ENCODE measurements at places on chromosomes 16 and 17. TPM values are rescaled to one million over a fixed set of nuclear protein-coding genes. Genes with fewer than 3 reads are reported as not detected.

Gene SCIMP
- polyA plus RNA-seq: not detected

Gene FOXN1
- polyA plus RNA-seq: 0.01 TPM

Gene FOXL1
- not detected for polyA plus RNA-seq

Gene ACSM2A
- polyA plus RNA-seq: 20.8 TPM

Gene NR1D1
- 3.6 TPM for polyA plus RNA-seq

Gene SAP30BP
- polyA plus RNA-seq: 67.7 TPM

Gene USH1G
- not detected for polyA plus RNA-seq

Gene RFWD3
- polyA plus RNA-seq: 23.4 TPM

DNA sequence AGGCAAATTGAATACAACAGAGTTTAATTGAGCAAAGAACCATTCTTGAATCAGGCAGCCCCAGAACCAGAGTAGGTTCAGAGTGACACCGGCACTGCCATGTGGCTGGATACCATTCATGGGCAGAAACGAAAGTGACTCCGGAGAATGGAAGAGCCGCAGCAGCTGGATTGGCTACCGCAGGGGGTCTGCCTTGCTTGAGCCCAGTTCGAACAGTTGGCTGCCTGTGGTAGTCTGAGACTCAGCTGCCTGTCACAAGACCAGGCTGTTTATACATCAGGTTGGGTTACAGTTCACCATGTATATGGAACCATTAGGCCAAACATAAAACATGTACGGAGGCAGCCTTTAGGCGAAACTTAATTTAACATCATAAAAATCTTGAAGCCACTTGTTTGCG, 205.2 kb upstream of the CHMP6 start:
- H3K4me1 ChIP-seq: peaks cover 24% of the 10 kb centered on the region
- no peaks in the 10 kb centered on the region for H3K27me3 ChIP-seq
- no peak overlapping the region for H3K4me3 ChIP-seq
- no peak for DNase-seq
- H3K27ac ChIP-seq: no peak overlapping the region

DNA sequence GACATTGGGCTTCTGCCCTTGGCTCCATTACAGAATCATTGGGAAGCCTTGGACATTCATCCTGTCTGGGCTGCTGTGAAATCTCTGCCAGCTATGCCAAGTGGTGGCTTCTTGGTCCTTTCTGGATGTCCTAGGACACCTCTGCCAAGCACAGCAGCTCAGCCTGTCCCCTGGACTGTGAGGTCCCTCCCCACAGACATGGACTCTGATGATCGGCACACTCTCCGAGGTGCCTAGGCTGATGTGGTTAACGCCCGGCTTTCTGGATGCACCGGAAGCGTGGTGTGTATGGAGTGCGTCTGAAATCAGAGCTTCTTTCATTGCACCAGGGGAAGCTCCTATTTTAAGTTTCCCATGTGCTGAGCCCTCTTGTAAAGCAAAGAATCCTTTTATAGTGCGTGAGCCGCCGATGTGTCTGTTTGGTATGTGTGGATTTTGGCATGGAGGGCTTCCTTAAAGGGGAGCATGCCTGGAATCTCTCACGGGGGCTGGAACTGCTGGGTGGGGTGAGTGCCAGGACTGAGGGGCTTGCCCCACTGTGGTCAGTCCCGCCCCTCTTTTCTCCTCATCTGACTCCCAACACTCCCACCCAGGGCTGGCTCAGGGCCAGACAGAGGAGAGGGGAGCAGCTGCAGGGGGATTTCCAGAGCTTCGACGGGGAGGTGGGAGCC, 7.0 kb upstream of the ARHGAP23 start:
- no peaks in the 10 kb centered on the region for H3K36me3 ChIP-seq
- no peak overlapping the region for H3K4me3 ChIP-seq
- no peak for DNase-seq
- peaks cover 19% of the 10 kb centered on the region for H3K4me1 ChIP-seq
- peaks cover 24% of the 10 kb centered on the region for H3K27me3 ChIP-seq

GRCh38 chr17:29807520-29808361, 122.3 kb downstream of the SSH2 start:
- H3K36me3 ChIP-seq: no peaks in the 10 kb centered on the region
- H3K27me3 ChIP-seq: no peaks in the 10 kb centered on the region
- no peak overlapping the region for H3K4me3 ChIP-seq
- H3K4me1 ChIP-seq: no peaks in the 10 kb centered on the region

- no peaks in the 10 kb centered on the region for H3K4me1 ChIP-seq
- DNase-seq: no peak
- H3K27ac ChIP-seq: no peak overlapping the region
- H3K4me3 ChIP-seq: no peak overlapping the region
These were observed 501.4 kb upstream of the WSB1 start for GRCh38 chr17:26792486-26792885.

- no peak for DNase-seq
- H3K4me3 ChIP-seq: no peak overlapping the region
- H3K4me1 ChIP-seq: no peaks in the 10 kb centered on the region
These were observed 834.0 kb downstream of the CDH11 start for GRCh38 chr16:64287655-64288528.

DNA sequence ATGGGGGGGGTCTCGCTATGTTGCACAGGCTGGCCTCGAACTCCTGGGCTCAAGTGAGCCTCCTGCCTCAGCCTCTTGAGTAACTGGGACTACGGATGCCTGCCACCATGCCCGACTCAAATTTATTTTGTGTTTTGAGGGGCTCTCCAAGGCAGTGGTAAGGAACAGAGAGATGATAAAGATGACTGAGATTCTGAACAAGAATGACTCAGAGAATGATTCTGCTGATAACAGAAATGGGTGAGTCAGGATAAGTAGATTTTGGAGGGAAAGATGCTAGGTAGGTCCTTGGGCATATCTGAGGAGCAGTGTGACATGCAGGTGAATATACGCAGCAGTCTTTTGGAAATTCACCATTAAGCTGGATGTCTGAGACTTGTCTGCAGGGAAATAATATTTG, 2.6 kb downstream of the TMEM220 start:
- H3K36me3 ChIP-seq: no peaks in the 10 kb centered on the region
- no peak overlapping the region for H3K4me3 ChIP-seq
- no peak for DNase-seq
- H3K27me3 ChIP-seq: peaks cover 4% of the 10 kb centered on the region
- H3K27ac ChIP-seq: no peak overlapping the region
- H3K4me1 ChIP-seq: peaks cover 25% of the 10 kb centered on the region

DNA sequence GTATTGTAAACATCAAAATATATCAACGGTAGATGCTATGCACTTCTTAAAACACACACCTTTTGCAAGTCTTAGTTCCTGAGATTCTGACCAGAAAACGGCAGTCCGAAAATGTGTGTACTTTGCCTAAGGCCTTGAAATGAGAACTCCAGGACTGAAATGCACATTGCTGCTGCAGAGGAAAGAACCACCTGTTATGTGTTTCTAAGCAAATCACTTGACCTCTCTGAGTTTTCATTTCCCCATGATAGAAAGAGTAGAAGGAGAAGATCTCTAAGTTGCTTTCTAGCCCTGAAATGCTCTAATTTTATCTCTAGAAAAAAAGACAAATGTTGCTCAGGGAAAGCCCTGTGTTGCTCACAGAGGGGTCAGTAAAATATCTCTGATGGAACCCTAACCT, 9.9 kb downstream of the CCDC182 start:
- H3K36me3 ChIP-seq: no peaks in the 10 kb centered on the region
- H3K4me3 ChIP-seq: no peak overlapping the region
- peaks cover 32% of the 10 kb centered on the region for H3K27me3 ChIP-seq

DNA sequence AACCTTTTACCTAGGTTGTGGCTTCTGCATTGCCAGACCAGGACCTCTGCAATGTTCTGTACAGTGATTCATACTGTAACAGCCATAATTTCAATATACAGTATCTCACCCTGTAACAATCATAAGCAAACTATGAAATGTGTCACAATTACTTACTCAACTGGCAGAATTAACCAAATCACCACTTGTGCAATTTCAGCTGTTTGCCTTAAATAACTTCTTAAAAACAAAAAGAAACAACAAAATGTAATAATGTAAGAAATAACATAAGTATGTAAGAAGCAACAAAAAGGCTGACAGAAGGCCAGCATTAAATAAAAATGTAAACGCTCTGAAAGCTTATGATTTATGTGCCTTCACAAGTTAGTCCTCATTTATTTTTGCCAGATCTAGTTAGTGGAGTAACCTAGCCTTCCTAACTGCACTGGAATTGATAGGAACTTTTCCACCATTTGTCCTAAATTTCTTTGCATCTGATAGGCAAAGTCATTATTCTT, 96.9 kb downstream of the SKAP1 start:
- H3K27ac ChIP-seq: no peak overlapping the region
- no peaks in the 10 kb centered on the region for H3K4me1 ChIP-seq
- no peaks in the 10 kb centered on the region for H3K36me3 ChIP-seq
- H3K4me3 ChIP-seq: no peak overlapping the region
- H3K27me3 ChIP-seq: peaks cover 8% of the 10 kb centered on the region

DNA sequence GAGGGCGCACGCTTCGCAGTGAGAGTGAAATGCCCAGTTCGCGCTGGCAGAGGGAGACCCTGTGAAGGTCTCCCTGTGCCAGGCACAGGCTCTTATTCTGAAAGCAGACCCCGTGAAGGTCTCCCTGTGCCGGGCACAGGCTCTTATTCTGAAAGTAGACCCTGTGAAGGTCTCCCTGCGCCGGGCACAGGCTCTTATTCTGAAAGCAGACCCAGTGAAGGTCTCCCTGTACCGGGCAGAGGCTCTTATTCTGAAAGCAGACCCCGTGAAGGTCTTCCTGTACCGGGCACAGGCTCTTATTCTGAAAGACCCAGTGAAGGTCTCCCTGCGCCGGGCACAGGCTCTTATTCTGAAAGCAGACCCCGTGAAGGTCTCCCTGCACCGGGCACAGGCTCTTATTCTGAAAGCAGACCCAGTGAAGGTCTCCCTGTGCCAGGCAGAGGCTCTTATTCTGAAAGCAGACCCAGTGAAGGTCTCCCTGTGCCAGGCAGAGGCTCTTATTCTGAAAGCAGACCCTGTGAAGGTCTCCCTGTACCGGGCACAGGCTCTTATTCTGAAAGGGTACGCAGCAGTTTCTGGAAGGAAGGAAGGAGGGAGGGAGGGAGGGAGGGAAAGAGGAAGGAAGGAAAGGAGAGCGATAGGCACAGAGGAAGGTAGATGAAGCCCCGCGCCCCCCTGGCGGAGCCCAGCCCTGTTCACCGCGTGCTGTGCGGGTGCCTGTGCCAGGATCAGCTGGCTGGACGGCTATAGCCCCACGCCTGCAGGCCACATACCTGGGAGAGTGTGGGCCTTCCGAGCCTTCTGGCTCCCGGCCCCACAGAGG, 55.3 kb downstream of the WDR45B start:
- H3K36me3 ChIP-seq: peaks cover 46% of the 10 kb centered on the region
- H3K4me1 ChIP-seq: peaks cover 27% of the 10 kb centered on the region
- DNase-seq: peak; percentile 87
- peak overlapping the region; percentile 72 for H3K27ac ChIP-seq
- no peaks in the 10 kb centered on the region for H3K27me3 ChIP-seq
- H3K4me3 ChIP-seq: peak overlapping the region; percentile 70

GRCh38 chr17:61411261-61412142, 11.9 kb downstream of the TBX2 start:
- H3K4me3 ChIP-seq: peak overlapping the region; percentile 86
- H3K27me3 ChIP-seq: no peaks in the 10 kb centered on the region
- H3K27ac ChIP-seq: no peak overlapping the region
- no peak for DNase-seq

GRCh38 chr17:35095741-35096140, 23.9 kb downstream of the RAD51D start:
- peaks cover 3% of the 10 kb centered on the region for H3K4me1 ChIP-seq
- H3K4me3 ChIP-seq: no peak overlapping the region

GRCh38 chr16:87860553-87861299, 8.6 kb downstream of the SLC7A5 start:
- peak; percentile 84 for DNase-seq
- peaks cover 97% of the 10 kb centered on the region for H3K4me1 ChIP-seq
- peak overlapping the region; percentile 49 for H3K4me3 ChIP-seq
- peak overlapping the region; percentile 98 for H3K27ac ChIP-seq

DNA sequence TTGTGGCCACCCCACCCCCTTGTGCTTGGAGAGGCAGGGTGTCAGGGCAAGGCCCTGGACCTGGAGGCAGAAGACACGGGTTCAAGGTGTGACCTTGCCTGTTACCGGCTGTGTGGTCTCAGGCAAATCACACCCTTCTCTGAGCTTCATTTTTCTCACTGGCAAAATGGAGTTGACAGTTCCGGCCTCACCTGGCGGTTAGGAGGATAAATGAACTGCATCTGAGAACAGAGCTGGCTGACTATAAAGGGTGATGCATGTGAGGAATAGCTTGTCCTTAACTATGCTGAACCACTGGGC, 4.2 kb upstream of the MEOX1 start:
- peaks cover 2% of the 10 kb centered on the region for H3K27me3 ChIP-seq
- H3K27ac ChIP-seq: peak overlapping the region; percentile 59
- DNase-seq: peak; percentile 43
- H3K4me1 ChIP-seq: peaks cover 71% of the 10 kb centered on the region

- no peak overlapping the region for H3K27ac ChIP-seq
- H3K27me3 ChIP-seq: no peaks in the 10 kb centered on the region
- no peaks in the 10 kb centered on the region for H3K36me3 ChIP-seq
- no peak for DNase-seq
These were observed 30.2 kb upstream of the ULK2 start for GRCh38 chr17:19897903-19898302.

- H3K36me3 ChIP-seq: no peaks in the 10 kb centered on the region
- DNase-seq: no peak
- no peaks in the 10 kb centered on the region for H3K4me1 ChIP-seq
- H3K4me3 ChIP-seq: no peak overlapping the region
- H3K27me3 ChIP-seq: no peaks in the 10 kb centered on the region
- H3K27ac ChIP-seq: no peak overlapping the region
These were observed 711.8 kb downstream of the WWOX start for GRCh38 chr16:78811247-78811646.

- H3K27me3 ChIP-seq: no peaks in the 10 kb centered on the region
- H3K4me1 ChIP-seq: peaks cover 59% of the 10 kb centered on the region
- no peak for DNase-seq
- H3K36me3 ChIP-seq: no peaks in the 10 kb centered on the region
These were observed 61.2 kb upstream of the CRYM start for GRCh38 chr16:21339269-21339641.

DNA sequence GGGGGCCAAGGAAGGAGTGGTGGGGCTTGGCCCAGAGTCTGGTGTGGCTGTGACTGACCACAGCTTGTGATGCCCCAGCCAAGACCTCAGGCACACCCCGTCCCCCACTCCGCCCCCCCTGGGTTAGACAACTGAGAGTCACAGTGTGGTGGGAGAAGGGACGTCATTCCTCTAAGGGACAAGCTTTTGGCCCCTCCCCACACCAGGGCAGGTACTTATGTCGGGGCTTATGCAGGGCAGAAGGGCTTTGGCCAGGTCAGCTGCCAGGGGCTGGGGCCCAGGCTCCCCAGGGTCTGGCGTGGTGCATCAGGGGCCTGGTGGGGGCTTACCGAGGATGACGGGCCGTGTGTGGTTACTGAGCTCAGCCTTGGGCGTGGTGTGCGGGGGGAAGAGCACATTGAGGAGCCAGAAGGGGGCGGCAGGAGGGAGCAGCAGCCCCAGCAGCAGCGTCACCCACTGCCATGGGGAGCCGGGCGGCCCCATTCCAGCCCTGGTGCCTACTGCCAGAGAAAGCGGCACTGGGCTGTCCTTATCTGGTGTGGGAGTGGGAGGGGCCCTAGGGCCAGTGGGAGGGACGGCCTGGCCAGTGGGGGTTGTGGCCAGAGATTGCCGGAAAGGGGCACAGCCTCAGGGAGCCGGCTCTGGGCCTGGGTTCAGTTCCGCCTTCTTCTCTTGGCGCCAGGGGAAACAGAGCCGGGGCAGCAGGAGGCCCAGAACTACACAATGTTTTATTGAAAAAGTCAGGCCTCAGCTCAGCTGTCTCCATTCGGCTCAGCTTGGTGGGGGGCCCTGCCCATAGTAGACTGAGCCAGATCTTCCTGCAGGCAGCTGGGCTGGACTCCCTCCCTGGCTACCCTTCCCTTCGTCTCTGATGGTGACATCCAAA, at the start of gene LCAT:
Gene LCAT, minus strand, starts transcription at position 502 of the 886 bp plus-strand sequence. Its CDS starts 19 bp downstream, at position 483.
- no peaks in the 10 kb centered on the region for H3K27me3 ChIP-seq
- peaks cover 53% of the 10 kb centered on the region for H3K36me3 ChIP-seq
- H3K27ac ChIP-seq: peak within 1 kb of the TSS; percentile 85
- H3K4me1 ChIP-seq: peaks cover 52% of the 10 kb centered on the region
- DNase-seq: peak; percentile 78

All from HepG2 (cell line).